Neural progenitor cell (in vitro differentiated cells): ENCODE measurements at places on chromosomes 5 and 9. TPM values are rescaled to one million over a fixed set of nuclear protein-coding genes. Genes with fewer than 3 reads are reported as not detected.

Gene UNC5A
- 1.2 and 3.6 TPM in 2 replicates for total RNA-seq

Gene KCNMB1
- not detected in 2 replicates for total RNA-seq

Gene FGD3
- total RNA-seq: 0.56 and 0.68 TPM in 2 replicates

Gene ELOVL7
- 2.1 and 5.5 TPM in 2 replicates for total RNA-seq

Gene TRIM7
- not detected in 2 replicates for total RNA-seq

Gene SIGMAR1
- 37.8 and 108 TPM in 2 replicates for total RNA-seq

Gene NKD2
- 1.3 and 3.2 TPM in 2 replicates for total RNA-seq

Gene SLU7
- total RNA-seq: 41.2 and 48.5 TPM in 2 replicates

Gene FRMPD1
- total RNA-seq: not detected in 2 replicates

GRCh38 chr5:79581535-79581934 lies 30.7 kb upstream of the TENT2 start:
- DNase-seq: no peak

- peak; percentile 57 for DNase-seq
Observed at GRCh38 chr9:2800394-2801179, 43.3 kb downstream of the PUM3 start.

- peak; percentile 71 for DNase-seq
Observed at GRCh38 chr9:96022445-96023051, 147.1 kb downstream of the ERCC6L2 start.

GRCh38 chr5:67639313-67639712 lies 442.7 kb upstream of the CD180 start:
- DNase-seq: no peak

- DNase-seq: no peak
Observed at GRCh38 chr9:113945784-113946183, 69.7 kb downstream of the ZNF618 start.

DNA sequence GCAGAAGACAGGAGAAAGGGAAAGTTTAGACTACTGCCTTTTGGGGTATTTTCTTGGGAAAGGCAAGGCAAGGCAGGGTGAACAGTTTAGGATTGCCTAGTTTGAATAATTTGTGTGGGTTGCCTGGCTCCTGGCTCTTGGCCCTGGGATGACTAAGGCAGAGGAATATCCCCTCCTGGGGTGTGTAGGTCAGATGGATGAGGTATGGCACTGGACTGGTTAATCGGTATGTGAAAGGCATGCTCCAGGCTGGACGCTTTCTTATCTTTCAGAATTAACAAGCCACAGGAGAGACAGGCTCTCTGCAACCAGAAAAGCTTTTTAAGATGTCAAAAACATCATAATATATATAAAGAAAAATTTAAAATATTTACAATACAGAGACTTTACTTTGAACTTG lies 58.6 kb downstream of the STARD4 start:
- no peak for DNase-seq

DNA sequence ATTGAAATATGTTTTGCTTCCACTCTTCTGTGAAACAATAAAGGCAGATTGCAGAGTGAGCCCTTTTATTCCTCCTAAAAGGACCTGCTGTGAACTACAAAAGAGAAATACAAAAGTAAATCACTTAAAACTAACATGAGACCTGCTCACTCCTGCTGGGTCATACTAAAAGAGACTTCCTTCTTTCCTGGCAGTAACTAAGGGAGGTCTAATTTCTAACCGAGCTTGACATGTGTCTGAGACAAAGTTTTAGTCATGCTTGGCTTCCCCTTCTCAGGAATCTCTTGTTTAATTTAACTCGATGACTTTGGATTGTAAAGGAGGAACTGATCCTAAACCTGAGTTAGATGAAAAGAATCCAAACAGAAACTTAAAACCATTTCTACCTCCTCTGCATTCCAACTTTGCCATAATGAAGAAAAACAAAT lies 86.4 kb upstream of the CDH6 start:
- DNase-seq: peak; percentile 85

DNA sequence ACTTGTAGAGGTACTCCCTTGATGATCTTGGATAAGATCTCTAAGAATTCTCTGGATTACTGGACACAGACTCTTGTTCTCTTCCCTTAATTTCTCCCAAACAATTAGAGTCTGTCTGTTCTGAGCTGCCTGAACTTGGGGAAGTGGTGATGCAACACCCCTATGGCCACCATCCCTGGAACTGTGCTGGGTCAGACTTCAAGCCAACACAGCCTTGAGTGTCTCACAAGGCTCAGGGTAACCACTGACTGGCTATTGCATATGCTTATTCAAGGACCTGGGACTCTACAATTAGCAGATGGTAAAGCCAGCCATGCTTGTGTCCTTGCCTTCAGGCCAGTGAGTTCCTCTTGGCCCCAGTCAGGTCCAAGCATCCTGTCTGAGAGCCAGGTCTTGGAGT lies 504.5 kb downstream of the MAN2A1 start:
- no peak for DNase-seq

GRCh38 chr9:38071470-38072134 lies 2.6 kb upstream of the SHB start:
- no peak for DNase-seq

GRCh38 chr9:71384343-71384742 lies 262.9 kb upstream of the TRPM3 start:
- peak; percentile 34 for DNase-seq

GRCh38 chr5:52856564-52856963 lies 68.8 kb downstream of the ITGA1 start:
- no peak for DNase-seq

GRCh38 chr5:138978581-138978980 lies 103.4 kb upstream of the LRRTM2 start:
- DNase-seq: no peak

GRCh38 chr5:13566871-13567339 lies 377.6 kb downstream of the DNAH5 start:
- no peak for DNase-seq

DNA sequence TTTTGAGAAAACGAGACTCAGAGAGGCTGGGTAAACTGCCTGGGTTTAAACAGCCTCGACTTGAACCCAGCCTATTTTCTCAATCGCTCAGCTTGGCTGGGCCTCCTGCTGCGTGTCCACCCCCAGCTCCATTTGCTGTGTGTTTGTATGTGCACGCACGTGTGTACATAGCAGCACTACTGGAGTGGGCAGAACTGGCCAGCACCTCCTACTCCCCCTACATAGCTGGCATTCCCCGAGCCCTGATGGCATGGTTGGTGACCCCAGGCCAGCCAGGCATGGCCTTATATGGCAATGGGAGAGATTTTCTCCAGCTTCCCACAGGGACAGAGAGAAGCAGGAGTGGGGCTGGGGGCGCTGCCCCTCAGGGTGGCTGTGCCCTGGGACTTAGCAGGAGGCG lies 4.1 kb downstream of the AIF1L start:
- DNase-seq: no peak

DNA sequence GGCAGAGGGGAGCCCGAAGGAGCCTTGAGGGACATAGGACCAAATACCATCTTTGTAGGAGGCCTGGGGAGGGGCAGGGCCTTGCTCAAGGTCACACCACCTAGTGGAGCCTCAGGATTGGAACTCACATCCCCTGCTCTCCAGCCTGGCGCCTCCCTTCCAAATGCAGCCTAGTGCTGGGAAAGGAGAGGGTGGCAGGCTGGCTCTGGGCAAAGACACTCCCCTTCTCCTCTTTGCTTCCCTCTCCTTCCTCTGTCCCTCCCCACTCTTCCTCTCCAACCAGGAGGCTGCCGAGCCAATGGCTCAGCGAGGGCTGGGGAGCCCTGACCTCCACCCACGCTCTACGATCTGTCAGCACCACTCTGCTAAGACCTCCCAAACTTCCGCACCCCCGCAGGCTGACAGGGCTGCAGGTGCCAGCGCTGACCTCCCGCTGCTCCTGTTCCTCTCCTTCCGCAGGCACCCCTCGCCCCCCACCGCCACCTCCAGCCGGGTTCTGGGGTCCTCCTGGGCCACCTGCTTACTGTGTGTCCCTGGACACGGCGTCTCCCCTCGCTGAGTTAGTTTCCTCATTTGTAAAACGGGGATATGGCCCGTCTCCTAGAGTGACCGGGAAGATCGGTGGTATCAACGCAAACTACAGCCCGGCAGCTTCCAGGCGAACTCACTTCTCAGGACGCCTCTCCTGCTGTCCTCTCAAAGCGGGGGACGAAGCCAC lies 52.9 kb downstream of the C9orf50 start:
- peak; percentile 42 for DNase-seq

- no peak for DNase-seq
Observed at GRCh38 chr9:89368550-89368949, 50.2 kb downstream of the SECISBP2 start.

DNA sequence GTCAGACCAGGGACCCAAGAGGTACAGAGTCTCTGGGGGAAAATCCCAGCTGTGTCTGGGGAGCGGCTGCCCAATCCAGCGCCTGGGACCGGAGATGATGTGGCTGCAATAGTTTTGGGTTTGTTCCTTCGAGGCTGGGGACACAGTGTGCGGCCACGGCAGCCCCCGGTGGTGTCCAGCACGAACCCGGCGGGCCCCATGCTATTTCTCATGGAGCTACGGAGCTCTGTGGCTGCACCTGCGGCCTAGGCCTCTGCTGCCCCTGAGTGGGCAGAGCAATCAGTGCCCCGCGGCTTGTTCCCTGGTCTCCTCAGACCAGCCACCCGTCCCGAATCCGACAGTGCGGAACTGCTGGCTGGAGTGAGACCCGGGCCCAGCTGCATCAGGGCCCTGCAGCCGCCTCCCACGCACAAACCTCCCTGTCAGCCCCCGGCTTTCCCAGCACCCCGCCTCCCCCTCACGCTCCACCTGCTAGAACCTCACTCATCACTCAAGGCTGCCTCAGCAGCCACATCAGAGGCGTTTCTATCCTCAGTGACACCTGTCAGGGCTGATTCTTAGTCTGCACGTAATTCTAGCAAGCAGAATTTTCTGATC lies 29.0 kb downstream of the SARDH start:
- DNase-seq: peak; percentile 50

DNA sequence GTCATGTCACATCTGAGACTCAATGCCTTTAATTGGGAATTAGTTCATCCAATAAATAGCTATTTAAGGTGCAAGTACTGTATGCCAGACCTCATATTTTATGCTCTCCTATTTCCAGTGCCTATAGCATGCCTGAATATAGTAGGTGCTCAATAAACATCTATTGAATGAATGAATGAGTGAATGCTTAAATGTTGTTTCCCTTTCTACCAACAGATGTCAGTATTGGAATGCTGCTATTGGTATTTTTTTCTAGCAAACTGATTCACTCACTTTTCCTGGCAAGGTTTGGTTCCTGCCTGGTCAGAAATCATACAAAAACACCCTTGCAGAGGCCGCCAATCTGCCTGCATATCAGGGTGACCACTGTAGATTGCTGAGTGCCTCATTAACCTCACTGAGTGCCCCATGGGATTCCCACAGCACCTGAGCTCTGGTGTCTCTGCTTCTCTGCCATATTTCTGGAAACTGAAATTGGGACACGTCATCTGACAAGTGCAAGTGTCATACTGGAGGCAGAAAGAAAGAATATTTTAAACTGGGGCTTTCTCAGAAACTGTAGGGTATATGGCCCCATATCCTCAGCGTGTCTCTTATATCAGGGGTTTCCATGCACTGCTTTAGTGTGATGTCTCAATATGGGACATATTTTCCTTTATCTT lies 359.7 kb downstream of the TRIM32 start:
- DNase-seq: no peak

- DNase-seq: no peak
Observed at GRCh38 chr5:79756076-79756475, 66.4 kb downstream of the CMYA5 start.

DNA sequence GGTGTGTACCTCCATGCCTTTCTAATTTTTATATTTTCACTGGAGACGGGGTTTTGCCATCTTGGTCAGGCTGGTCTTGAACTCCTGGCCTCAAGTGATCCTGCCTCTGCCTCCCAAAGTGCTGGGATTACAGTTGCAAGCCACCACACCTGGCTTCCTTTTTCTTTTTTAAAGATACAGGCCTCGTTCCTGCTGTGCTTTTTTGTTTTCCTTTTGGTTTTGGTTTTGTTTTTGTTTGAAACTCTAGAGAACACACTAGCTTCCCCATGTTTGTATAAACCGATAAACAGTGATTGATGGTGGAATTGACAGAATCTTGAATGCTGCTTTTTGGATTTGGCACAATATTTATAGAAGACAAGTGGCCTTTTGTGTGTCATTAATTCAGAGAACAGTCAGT lies 1603.4 kb downstream of the MAT2B start:
- DNase-seq: no peak

- no peak for DNase-seq
Observed at GRCh38 chr5:107285772-107286171, 385.0 kb downstream of the EFNA5 start.

DNA sequence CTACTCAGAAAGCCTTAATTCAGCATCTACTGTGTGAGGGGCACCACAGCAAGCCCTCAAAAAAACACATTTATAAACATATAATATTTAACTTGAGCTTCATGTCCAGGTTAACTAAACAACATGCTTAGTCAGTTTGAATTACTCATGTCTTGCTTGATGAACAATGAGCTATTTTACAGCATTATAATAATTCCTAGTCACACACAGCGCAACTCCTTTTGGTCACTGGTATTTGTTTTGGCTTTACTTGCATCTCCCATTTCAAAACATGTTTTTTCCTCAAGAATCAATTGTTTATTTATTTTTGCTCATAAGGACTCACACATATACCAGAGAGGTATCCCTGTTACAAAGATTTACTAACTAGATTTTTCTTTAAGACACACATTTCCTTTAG lies 616.7 kb upstream of the DAB2 start:
- no peak for DNase-seq

DNA sequence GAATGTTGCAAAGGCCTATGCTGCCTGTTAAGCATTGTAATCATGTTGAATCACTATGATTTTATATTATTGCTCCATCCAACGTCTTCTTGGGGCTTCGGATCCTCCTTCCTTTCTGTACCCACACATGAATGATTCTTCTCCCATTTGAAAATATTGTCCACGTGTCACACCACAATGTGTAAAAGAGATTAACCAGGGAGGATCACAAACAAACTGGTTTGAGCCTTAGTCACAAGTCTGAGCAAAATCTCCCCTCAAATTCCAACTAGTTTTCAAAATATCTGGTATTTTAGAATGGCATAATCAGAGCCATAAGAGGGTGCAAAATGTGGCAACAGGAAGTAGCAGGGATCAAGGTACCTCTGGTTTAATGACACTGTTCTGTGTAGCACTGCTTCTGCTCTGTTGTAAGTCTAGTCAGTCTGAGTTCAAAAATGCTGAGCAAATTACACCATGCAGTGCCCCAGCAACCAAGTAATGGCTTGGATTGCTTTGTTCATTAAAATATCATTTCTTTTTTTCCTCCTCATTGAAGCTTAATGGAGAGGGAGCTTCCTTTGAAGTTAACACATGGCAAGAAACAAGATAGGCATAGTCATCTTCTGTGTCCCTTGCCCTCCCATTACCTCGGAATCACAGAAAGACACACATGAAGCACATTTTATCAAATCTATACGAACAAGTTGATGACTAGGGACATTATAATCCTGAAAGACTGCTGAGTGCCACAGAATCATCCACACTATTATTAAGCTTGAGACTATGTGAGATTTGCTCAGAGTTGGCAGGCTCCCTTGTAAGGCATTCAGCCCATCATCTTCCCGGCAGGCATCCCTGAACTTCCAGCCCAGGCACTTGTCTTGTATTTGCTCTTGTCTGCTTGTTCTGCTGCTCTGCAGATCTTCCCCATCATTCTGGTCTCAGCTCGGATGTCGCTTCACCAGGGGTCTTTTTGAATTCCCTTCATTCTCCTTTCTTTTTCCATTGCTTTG lies 102.0 kb upstream of the PRLR start:
- DNase-seq: no peak
